Hematopoietic multipotent progenitor cell treated with erythropoietin and hydrocortisone succinate and interleukin-3 and kit ligand, for 6 days (in vitro differentiated cells): ENCODE measurements at places on chromosomes 4 and X.

DNA sequence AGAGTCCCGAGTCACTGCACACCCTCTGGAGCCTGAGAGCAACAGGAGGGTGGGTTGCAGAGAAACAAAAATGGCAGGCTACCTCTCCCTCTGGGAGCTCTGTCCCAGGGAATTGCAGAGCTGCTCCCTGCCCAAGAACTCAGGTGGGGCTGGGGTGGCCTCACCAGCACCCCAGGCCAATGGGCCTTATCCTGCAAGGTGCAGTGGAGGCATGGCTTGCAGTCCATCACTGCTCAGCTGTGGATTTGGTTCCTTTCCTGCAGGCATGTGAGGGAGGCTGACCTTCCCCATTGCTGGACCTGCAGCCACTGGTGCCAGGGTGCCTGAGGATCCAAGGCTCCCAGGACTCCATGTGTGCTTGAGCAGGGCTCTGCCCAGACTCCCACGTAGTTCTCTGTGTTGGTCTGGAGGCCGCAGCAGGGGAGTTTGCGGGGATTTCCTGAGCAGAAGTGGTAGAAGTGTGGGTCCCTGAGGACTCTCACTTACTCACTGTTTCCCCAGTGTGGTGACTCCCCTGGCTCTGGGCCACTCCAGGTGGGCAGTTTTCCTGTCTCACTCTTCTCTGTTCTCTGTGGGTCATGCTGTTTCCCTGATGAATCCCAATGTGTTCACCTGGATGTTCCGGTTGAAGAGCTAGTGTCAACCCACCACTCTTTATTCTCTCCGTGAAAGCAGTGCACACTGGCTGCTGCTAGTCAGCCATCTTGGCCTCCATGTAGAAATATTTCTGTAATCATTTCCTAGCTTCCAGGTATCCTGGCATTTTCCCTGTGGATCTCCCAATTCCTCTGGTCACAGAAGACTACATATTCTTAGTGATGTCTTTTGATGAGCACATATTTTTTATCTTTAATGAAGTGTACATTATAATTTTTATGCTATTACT, 82.3 kb downstream of the ARHGAP24 start:
- no peak for DNase-seq

DNA sequence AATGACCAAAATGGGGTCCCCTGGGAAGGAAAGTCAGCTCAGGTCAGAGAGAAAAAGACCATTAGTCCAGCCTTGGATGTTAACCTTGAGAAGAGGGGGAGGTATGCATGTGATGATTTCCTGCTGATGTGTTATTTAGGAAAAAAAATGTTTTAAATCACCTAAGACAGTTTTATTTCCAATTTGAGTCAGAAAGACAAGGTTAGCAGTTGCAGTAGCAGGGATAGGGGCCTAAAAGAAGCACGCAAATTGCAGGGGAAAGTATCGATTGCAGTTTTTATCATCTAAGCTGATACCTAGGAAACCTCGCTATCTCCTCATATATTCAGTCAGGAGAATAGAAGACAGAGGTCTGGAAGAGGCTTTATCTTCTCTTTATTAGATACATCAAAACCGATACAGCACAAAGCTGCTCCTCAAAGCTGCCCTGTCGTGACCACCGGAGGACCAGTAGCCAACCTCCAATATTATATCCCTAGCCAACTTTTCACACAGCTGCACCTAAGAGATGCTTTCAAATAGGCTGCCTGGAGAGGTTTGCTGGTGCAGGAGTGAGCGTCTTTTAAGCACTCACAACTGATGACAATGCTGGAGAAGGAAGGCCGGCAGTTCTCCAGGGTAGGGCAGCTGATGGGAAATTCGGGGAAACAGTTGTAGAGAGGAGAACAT, 289.4 kb downstream of the INPP4B start:
- DNase-seq, result no peak

DNA sequence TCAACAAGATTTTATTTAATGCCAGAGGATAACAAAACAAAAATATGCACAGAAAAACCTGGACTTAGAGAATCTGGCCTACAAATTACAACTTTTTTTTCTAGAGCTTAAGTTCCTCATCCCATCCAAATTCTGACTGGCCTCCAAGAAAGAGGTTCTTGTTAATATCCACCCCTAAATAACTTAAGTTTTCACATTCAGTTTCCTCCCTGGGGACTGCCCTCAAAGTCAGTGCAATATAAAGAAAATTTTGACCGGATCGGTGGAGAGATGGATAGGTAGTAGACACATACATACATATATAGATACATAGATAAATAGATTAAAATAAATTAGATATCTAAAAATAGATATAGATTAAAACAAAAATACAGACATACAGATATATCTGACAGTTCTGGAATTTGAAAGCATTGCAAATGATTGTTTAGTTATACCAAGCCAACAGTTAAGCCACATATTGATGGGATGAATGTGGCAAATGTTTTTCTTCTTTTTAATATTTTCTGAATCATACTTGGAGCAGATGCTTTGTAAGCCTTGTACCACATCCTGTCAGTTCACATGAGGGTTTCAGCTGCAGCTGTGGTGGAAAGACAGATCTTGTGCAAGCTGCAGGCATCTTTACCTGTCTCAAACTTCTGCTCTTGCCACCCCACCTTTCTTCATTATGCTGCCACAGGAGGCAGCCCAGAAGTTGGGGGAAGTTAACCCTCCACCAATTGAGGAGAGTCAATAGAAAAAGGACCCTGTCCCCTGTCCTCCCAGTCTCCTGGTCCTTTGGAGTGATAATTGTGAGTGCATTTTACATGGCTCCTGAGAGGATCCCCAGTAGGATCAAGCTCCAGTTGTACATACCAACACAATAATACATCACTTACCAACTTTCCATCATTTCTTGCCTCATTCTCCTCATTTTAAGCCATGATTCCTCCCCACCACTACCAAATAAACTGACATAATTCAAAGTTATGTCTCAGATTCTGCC, 58.5 kb upstream of the PRDM8 start:
- peak; percentile 55 for DNase-seq

- peak; percentile 27 for DNase-seq
These were observed 946 bp downstream of the ANXA3 start for GRCh38 chr4:78552389-78553042.

DNA sequence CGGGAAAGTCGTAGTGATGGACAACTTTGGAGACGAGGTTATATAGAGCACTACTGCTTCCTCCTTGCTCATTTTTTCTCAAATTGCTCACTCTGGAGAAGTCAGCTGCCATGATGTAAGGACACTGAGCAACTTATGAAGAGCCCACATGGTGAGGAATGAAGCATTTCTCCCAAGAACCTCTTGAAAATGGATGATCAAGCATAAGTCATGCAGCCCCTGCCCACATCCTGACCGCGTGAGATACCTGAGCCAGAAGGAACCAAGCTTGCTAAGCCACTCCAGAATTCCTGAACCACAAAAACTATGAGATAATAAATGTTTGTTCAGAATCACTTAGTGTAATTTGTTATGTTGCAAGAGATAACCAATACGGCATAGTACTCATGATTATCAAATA, 42.8 kb downstream of the PDE5A start:
- no peak for DNase-seq

DNA sequence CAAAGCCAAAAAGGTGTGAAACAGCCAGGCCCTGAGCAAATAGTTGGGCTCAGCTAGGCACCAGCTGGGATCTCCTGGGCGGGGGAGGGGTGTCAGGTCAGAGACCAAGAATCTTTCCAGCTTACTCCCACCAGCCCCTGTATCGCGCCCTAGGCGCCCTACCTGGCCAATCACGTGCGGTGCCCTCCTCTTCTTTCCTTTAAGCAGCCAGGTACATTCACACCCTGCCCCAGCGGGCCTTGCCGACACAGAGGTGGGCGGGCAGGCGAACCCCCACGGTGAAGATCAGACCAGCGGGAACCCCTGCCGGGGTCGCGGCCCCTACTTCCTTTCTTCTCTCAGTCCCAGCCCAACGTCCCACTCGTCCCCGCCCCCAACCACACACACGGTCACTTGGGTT, 9.1 kb downstream of the ARHGAP36 start:
- DNase-seq, result no peak

- DNase-seq, result no peak
These were observed 9.9 kb upstream of the GASK1B start for GRCh38 chr4:158182736-158183135.

- DNase-seq, result no peak
These were observed 69.3 kb downstream of the HHIP start for GRCh38 chr4:144715230-144715629.

DNA sequence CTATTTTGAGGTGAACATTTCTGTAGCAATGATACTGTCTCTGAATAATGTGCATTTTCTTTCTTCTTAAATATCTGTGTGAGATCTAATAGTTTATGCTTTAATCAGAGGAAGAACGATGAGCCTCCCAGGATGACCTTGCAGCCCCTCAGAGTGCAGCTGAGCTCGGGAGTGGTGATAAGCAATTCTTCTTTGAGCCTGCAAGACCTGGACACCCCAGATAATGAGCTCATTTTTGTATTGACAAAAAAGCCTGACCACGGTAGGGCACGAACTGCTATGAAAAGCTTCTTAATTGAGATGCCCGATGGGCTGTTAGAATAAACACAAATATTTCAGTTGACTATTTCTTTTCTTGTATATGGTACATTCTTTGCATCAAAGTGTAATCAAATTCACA, 105.0 kb upstream of the ANXA3 start:
- peak; percentile 66 for DNase-seq

DNA sequence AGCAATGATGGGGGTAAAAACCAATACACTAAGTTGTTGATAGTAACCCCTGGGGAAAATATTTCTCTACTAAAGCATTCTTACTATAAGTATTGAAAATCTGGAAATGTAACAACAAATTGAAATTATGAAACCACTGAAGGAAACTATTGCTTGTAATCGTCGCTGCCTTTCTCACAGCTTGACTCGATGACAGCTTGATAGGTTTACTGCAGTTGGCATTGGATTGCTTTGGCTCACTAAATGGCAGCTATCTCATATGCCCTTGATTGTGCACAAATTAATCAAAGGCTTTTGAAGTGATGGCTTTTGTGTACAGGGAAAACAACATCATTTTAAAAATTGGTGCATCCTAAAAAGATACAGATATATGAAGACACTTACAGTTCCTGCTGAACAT, 419.6 kb upstream of the TENM3 start:
- no peak for DNase-seq

GRCh38 chr4:153645183-153645582, 38.9 kb upstream of the TLR2 start:
- peak; percentile 52 for DNase-seq

DNA sequence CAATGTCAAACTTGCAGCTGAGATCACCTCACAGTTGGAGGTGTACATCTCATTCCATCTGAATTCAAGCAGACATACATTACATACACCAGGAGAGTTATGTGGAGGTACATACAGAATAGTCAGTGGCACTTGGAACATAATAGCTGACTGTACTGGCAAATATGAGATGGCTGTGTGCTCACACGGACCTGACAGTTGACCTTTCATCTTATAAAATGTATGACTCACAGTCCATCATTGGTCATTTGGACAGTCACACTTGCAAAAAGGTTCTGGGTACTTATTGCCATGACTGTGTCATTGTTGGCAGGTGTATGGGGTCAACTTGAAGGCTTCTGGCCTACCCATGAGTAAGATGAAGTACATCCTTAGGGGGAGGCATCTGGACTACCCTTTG, 88.6 kb upstream of the WDR1 start:
- DNase-seq, result peak; percentile 0
